CD4-positive, alpha-beta T cell treated with Interleukin-10 for 1 hour (primary cell): ENCODE measurements at places on chromosomes 11 and 22.

DNA sequence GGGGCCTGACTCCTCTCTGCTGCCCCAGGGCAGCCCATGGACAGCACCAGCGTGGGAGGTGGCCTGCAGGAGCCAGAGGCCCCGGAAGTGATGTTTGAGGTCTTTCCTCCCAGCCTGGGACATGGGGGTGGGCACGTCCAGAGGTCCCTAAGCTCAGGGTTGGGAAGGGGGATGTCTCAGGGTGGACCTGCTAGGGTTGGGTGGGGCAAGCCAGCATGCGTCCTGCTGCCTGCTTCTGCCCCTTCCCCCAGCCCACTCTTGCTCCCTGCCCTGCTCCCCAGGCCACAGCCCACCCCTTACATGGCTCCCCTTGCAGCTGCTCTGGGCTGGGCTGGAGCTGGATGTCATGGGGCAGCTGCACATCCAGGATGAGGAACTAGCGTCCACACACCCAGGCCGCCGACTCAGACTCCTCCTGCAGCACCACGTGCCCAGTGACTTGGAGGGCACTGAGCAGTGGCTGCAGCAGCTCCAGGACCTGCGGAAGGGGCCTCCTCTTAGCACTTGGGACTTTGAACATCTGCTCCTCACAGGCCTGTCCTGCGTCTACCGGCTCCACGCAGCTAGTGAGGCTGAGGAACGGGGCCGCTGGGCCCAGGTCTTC is 1.3 kb downstream of the FAM180B start:
- no peak for DNase-seq

- DNase-seq, result no peak
Observed at GRCh38 chr11:82546661-82547557, 186.8 kb downstream of the FAM181B start.

- no peak for DNase-seq
Observed at GRCh38 chr22:27637604-27638003, 164.0 kb downstream of the MN1 start.

DNA sequence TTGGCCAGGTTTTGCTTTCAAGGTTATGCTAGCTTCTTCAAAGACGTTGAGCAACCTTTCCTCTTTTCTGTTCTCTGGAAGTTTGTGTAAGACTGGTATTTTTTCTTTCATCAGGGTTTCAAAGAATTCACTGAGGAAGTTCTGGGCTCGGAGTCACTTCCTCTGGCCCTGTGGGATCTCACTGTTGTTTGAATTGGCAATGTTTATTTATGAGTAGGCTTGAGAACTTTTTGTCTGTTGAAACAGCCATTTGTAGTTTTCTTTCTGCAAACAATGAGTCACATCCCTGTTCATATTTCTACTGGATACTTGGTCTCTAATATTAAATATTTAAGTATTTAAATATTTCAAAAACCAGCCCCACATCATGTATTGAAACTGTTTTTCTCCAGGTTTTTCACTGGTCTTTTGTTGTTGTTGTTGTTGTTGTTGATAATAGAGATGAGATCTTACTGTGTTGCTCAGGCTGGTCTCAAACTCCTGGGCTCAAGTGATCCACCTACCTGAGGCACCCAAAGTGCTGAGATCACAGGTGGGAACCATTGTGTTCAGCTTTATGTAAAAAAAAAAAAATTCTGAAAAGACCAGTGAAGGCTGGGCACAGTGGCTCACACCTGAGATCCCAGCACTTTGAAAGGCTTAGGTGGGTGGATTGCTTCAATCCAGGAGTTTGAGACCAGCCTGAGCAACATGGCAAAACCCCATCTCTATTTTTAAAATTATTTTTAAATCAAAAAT is 26.9 kb downstream of the SUSD2 start:
- peak; percentile 14 for DNase-seq

DNA sequence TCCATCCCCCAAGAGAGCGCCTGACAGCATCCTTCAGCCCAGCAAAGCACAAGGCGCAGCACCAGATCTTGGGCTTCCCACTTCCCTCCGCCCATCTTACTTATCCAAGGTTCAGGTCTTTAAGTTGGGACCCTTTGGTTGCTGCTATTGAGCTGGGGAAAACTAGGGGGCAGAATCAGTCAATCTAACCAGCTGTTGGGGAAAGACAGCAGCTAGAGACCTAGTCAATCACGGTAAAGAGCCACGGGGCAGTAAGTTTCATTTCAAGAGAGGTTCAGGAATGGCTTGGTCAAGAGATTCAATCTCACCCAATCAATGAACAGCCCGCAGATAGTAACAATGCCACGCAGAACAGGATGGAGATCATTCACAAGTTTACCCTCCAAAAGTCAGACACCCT is 1.7 kb downstream of the ABTB2 start:
- DNase-seq, result no peak

DNA sequence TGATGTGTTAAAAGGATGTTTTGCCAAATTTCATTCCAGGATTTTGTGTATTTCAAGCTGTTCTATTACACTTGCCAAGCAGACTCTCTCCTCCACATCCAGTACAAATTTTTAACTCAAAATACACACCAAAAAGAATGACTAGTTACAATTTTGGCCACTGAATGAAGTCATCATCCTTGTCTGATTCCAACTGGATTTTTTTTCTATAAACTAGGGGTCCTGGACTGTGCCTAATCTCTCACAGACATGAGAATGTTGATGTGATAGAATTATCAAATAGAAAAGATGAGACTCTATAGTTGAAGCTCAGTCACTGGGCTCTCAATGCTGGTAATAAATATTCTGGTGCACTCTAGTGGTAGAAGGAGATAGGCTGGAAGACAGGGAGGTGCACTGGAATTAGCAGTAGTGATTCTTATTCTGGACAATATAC is 85.8 kb downstream of the FANCF start:
- no peak for DNase-seq

GRCh38 chr11:29312812-29313211 is 704.0 kb downstream of the KCNA4 start:
- no peak for DNase-seq

- no peak for DNase-seq
Observed at GRCh38 chr22:46339956-46340355, 4.4 kb downstream of the TRMU start.

DNA sequence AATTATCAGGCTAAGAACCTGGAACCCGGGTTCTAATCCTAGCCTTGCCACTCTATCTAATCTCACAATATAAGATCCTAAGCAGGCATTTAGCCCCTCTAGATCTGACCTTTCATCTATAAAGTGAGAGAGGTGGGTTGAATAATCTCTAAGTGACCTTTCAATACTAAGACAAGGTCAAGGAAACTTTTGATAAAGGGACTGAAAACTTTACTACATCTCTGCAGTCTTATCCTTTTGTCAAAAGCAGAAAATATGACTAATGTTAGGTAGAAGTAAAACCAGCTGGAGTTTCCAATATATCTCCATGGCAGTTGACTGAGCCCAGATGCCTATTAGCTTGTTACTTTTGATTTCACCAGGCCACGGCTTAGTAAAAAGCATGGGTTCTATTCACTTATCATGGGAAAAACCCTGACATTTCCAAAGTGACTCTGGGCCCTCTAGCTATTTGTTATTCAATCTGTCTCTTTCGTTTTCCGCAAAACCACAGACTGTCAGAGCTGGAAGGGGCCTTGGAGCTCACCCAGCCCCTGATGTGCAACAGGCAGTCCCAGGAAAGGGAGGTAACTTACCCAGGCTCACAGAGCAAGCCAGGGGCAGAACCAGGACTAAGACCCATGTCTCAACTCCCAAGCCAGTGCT is 75.8 kb downstream of the RAB30 start:
- peak; percentile 6 for DNase-seq

DNA sequence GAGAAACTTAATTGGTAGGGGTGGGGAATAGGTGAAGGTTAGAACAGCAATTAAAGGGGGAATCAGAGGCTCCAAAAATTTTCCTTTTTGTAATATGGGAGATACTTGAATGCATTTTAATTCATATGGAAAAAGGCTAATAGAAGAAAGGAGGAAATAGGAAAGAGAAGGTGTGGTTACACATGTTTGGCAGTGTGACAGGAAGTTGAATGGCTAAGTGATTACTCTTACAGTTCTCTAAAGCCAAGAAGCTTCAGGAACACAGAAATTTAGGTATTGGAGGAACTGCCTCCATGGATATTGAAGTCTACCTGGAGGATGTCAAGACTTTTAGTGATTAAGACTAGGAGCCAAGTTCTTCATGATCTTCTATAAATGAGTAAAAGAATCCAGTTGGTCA is 6.3 kb downstream of the NXPE2 start:
- DNase-seq, result no peak

- no peak for DNase-seq
Observed at GRCh38 chr11:11589437-11589836, 32.4 kb downstream of the GALNT18 start.

DNA sequence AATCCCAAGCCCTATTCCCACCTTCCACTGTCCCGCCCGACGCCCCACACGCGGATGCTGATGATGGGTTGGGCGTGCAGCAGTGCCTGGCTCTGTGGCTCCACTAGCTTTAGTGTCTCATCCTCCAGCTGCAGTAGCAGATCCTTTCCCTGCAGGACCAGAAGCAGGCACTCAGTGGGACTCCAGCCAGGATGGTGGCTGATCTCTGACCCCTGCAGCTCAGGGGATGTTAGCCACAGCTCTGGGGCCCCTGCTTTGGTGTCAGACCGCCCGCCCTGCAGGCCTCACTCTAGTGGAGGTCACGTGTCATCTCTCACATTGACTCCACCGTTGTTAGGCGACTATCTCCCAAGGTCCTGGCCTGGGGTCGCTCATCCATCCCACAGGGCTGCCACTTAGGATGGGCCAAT is 11.8 kb downstream of the SMPD1 start:
- DNase-seq, result peak; percentile 23

DNA sequence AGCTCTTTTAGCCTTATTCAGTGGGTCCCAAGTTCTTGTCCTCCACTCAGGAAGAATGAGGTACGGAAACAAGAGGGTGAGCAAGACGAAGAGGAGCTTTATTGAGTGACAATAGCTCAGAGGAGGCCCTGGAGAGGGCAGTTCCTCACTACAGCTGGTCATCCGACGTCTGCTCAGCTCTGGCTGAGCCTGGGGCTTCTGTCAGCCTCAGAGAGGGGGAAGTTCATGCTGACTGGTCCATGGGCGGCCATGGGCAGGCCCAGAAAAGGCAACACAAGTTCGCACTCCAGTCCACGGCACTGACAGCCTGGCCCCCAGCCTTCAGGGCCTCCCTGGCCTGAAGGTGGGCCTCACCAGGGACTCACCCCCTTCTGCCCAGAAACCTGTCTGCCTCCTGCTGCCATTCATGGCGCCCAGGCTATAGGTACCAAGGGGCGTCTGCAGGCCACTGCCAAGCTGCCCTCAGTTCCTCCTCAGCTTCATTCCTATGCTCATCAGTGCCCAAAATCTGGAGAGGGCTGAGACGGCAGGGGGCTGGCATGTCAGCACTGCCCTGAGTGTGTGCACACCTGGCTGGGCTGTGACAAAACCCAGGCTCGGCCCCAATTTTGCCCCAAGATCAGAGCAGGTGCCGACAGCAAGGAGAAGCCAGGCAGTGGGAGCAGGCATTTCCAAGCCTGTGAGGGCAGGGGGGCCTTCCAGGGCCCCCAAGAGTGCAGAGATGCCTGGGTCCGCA is 21.7 kb upstream of the KIAA0930 start:
- no peak for DNase-seq

DNA sequence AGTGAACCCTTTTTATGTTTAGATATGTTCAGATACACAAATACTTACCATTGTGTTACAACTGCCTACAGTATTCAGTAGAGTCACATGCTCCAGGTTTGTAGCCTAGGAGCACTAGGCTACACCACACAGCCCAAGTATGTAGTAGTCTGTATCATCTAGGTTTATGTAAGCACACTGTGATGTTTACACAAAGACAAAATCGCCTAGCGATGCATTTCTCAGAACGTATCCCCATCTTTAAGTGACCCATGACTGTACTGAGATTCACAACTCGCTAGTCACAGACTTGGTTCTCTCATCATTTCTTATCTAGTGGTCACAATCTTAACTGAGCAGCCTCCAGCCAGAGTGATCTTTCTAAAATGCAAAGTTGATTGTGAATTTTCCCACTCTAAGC is 119.2 kb downstream of the RASSF10 start:
- no peak for DNase-seq

- DNase-seq, result no peak
Observed at GRCh38 chr11:108608548-108608947, 15.0 kb upstream of the EXPH5 start.

DNA sequence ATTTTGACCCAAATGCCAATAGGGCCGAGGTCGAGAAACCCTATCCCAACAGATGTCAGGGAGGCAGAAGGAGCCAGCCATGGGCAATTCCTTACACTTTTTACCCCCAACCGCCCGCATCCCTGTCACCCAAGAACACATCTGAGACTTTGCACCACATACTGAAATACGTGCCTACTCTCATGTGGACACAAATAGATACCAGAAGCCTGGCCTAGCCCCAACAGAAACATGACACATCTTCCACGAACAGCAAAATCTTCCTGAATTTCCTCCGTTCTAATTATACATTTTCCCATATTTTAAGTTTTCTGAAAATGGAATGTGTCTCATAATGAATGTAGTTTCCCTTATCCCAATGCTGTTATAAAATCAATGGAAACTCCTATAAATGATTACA is 64.7 kb downstream of the SLC1A2 start:
- DNase-seq, result no peak

GRCh38 chr11:69644071-69644961 is 3.4 kb downstream of the CCND1 start:
- no peak for DNase-seq

DNA sequence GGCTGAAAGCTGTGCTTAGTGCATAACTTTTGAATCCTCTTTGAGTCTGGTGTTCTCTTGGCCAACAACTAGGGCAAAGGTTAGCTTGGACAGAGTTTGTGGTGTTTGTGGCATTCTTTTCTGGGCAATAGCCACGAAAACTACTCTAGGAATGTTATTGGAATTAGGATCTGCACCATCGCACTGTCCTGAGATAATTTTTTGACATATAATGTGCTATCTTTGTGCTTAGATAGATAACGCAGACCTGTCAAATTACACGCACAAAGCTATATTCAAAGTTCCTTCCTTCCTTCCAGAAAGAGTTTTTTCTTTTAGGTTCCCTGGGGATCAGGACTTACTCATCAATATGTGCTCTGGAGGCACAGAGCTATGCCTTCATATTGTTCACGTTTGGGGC is 166.8 kb upstream of the MTMR2 start:
- DNase-seq, result no peak

- DNase-seq, result no peak
Observed at GRCh38 chr11:106381895-106382294, 304.4 kb downstream of the AASDHPPT start.

GRCh38 chr11:69210310-69211035 is 54.7 kb downstream of the SMIM38 start:
- DNase-seq, result no peak

DNA sequence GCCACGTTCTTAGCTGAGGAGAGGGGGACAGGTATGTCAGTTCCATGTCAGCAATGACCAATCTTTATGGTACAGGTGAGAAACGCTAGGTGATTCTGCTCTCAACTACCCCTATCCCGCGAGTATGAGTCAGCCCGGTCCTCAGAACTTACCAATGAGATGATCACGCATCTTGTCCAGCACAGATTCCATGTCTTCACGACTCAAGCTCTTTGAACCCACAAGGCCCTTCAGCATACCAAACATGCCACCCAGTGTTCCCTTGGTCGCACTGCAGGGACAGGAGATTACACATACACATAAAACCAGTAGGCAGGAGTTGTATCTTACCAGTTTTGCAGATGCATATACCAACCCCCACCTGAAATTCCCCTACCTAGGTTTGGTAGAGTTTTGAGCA is 2.9 kb downstream of the SRPRA start:
- DNase-seq, result no peak
